ENCODE measurements at places on chromosomes 11 and 22.

- no peak for DNase-seq
Observed at GRCh38 chr11:11471201-11471600, 118.2 kb upstream of the CSNK2A3 start.

GRCh38 chr11:130945896-130946295 is 29.6 kb upstream of the SNX19 start:
- peak; percentile 59 for DNase-seq

GRCh38 chr11:27211370-27212127 is 151.5 kb downstream of the CCDC34 start:
- no peak for DNase-seq

DNA sequence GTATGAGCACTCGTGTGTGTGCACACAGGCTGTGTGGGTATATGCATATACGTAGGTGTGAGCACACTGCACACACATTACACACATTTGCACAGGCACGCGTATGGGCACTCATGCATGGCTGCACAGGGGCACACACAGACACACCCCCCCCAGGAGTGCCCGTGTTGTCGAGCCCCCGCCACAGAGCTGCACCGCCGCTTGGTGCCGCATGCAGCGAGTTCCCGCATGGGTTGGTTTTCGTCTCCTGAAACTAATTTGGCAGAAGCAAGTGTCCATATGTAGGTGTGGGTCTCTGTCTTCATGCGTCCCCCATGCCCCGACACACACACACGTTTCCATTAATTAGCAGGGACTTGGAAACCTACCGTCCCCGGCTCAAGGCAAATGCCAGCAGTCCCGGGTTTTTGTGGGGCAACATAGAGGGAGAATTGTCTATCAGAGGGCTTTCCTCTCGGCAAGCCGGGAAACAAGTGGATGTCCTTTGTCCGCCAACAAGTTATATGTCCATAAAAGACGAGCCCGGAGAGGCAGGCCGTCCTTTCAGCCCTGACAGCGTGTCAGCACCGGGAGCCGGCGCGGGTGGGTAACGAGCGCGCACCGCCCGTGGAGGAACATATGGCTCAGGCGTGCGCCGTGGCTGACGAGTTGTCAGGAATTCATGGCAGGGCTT is 1291.7 kb downstream of the BRD1 start:
- DNase-seq, result no peak

Measured in choroid plexus epithelial cell (primary cell).